Activated CD8-positive, alpha-beta T cell treated with anti-CD3 and anti-CD28 coated beads, Interleukin-2, amount 10 ng/mL, durations not matched to agents 7 days and 5 days (primary cell): ENCODE measurements at places on chromosomes 1 and 21. TPM values are rescaled to one million over a fixed set of nuclear protein-coding genes. Genes with fewer than 3 reads are reported as not detected.

DNA sequence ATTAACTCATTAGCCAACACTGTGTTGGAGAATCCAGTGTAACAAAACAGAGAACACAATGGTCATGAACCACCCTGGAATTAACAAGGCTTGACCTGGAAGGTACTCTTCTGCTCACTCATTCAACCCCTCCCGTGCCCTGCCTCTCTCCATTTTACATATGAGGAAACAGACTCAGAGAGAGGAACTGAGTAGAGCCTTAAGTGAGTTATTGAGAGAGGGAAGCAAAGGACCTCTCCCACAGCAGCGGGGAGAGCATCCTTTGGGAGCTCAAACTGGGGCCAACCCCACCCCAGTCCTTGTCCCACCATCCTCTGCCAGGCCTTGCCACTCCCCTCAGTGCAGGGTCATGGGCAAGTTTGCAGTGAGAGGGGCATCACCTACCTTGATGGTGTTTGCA is 1.4 kb downstream of the S100A12 start:
- no peak overlapping the region for H3K27ac ChIP-seq
- H3K4me1 ChIP-seq = no peaks in the 10 kb centered on the region
- H3K4me3 ChIP-seq = no peak overlapping the region
- peaks cover 8% of the 10 kb centered on the region for H3K27me3 ChIP-seq

GRCh38 chr1:55781944-55782482 is 566.8 kb upstream of the USP24 start:
- H3K27me3 ChIP-seq = no peaks in the 10 kb centered on the region
- no peaks in the 10 kb centered on the region for H3K4me1 ChIP-seq
- no peaks in the 10 kb centered on the region for H3K36me3 ChIP-seq
- no peak for DNase-seq
- no peak overlapping the region for H3K27ac ChIP-seq
- H3K4me3 ChIP-seq = no peak overlapping the region

GRCh38 chr1:115082949-115083348 is 6.4 kb downstream of the TSPAN2 start:
- H3K27me3 ChIP-seq = peaks cover 8% of the 10 kb centered on the region
- no peak overlapping the region for H3K4me3 ChIP-seq
- DNase-seq = no peak

DNA sequence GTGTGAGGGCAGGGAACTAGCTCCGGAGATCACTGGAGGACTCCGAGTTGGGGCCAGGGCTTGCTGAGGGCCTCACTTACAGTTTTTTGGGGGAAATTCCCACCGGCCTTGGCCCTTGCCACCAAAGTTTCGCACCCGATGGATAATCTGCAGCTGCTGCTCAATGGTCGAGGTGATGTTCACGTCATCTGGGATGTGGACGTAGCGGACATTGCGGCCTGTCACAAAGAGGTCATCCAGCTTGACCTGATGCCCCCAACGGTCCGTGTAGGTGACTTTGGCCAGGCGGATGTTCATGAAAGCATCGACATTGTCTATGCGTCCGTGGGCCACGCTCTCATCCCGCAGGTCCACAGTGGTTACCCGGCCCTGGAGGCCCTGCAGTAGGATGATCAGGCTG is 4.0 kb downstream of the LSM10 start:
- peaks cover 45% of the 10 kb centered on the region for H3K36me3 ChIP-seq
- no peak for DNase-seq
- no peaks in the 10 kb centered on the region for H3K27me3 ChIP-seq

DNA sequence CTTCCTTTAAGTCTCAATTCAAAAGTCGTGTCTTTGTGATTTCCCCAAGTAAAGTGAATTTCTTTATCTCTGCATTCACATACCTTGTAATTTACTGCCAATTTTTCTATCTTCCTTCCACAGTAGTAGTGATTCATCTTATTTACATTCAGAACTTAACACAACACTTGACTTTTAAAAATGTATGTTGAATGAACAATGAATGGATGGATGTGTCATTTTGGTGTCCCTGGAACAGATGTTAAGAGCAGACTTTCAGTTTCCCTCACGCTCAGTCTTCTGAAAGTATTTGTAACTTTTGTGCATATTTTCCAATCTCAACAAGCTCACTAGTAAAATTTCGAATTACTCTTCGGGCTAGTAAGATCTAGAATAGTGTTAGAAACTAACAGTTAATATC is 352.0 kb downstream of the HHIPL2 start:
- no peak for DNase-seq
- H3K27ac ChIP-seq = no peak overlapping the region
- no peaks in the 10 kb centered on the region for H3K27me3 ChIP-seq
- no peaks in the 10 kb centered on the region for H3K4me1 ChIP-seq

OR2L5 gene
- total RNA-seq = not detected

DNA sequence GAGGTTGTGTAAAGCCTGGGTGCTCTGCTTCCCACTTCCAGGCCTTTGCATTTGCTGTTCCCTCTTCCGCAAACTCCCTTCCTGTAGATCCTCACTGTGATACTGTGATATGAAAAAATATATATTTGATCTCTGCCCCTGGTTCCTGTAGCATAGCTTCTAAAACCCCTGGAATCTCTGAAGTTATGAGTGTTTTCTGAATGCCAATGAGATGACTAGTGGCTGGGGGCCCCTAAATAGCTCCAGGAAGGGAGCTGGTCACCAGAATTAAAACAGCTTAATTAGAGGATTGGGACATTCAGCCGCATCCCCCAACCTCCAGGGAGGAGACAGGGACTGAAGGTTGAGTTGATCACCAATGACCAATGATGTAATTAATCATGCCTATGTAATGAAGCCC is 21.9 kb downstream of the DUSP10 start:
- H3K27me3 ChIP-seq = no peaks in the 10 kb centered on the region
- no peak for DNase-seq
- no peak overlapping the region for H3K4me3 ChIP-seq
- peaks cover 63% of the 10 kb centered on the region for H3K4me1 ChIP-seq

DNA sequence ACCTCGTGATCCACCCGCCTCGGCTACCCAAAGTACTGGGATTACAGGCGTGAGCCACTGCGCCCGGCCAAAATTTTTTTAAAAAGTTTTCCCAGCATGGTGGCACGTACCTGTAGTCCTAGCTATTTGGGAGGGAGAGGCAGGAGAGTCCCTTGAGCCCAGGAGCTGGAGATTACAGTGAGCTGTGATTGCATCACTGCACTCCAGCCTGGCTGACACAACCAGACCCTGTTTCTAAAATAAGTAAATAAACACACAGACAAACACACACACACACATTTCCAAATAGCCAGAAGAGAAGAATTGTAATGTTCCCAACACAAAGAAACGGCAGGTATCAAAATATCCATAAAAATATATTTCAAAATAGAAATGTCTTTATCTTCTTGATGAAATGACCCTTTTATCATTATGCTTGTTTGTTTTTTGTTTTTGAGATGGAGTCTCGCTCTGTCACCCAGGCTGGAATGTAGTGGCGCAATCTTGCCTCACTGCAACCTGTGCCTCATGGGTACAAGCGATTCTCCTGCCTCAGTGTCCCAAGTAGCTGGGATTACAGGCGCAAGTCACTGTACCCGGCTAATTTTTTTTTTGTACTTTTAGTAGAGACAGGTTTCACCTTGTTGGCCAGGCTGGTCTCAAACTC is 9.3 kb downstream of the HES2 start:
- no peak overlapping the region for H3K4me3 ChIP-seq
- peaks cover 35% of the 10 kb centered on the region for H3K27me3 ChIP-seq
- no peak overlapping the region for H3K27ac ChIP-seq
- peaks cover 12% of the 10 kb centered on the region for H3K4me1 ChIP-seq

DNA sequence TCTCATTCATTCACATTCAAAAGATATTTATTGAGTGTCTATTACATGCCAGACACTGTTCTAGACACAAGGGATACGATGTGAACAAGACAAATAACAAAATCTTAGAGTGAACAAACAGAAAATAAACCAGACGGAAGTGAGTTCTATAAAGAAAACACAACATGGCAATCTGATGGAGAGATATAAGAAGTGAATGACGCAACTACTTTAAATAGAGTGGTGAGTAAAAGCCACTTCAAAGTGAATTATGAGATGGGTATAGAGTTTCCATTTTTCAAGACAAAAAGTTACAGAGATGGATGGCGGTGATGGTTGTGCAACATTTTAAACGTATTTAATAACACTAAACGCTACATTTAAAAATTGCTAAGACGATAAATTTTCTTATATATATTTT is 75.4 kb downstream of the CEP170 start:
- no peak overlapping the region for H3K27ac ChIP-seq
- peaks cover 4% of the 10 kb centered on the region for H3K4me1 ChIP-seq
- no peaks in the 10 kb centered on the region for H3K27me3 ChIP-seq

PTPRC gene
- 619 TPM for total RNA-seq

L1TD1 gene
- total RNA-seq = not detected

COL8A2 gene
- not detected for total RNA-seq

- H3K27ac ChIP-seq = no peak overlapping the region
- DNase-seq = no peak
Observed at GRCh38 chr1:8563944-8564537, 246.1 kb downstream of the SLC45A1 start.

- no peaks in the 10 kb centered on the region for H3K36me3 ChIP-seq
- H3K27ac ChIP-seq = no peak overlapping the region
- peaks cover 17% of the 10 kb centered on the region for H3K4me1 ChIP-seq
- DNase-seq = no peak
Observed at GRCh38 chr1:210483821-210484220, 155.1 kb downstream of the HHAT start.
